ENCODE measurements at places on chromosomes 6 and 20.
A peak's percentile ranks its signal among the peaks of the same experiment; 100 is the strongest.

DNA sequence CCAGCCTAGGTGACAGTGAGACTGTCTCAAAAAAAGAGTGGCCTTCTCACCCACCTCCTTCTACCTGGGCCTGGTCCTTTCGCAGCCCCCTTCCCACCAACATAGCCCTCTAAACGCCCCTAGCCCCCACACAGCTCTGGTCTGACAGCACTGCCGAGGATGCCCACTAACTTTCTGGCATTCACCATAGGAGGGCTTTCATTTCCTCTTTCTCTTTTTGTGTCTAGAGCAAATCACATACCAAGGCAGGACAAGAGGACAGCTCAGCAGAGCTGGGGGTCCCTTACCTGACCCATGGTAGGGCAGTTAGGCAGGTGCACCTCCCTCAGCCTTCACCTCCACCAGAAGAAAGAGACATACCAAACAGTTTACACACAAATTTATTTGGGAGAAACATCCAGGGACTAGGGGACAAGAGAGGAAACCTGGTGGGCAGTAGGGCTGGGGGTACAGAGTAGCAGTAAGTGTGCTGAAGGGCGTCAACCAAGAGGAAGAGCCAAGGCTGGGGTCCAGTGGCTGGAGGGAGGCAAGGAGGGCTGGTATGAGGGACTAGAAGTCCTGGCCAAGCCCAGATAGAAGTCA, 4.5 kb downstream of the LY6G5C start:
- DNase-seq: no peak

- DNase-seq: no peak
These were observed 643.8 kb downstream of the DHX35 start for GRCh38 chr20:39605908-39606307.

- no peak for DNase-seq
These were observed 171.6 kb downstream of the ARID1B start for GRCh38 chr6:156948807-156949206.

GRCh38 chr20:46835418-46835817, 59.2 kb upstream of the EYA2 start:
- DNase-seq: no peak

DNA sequence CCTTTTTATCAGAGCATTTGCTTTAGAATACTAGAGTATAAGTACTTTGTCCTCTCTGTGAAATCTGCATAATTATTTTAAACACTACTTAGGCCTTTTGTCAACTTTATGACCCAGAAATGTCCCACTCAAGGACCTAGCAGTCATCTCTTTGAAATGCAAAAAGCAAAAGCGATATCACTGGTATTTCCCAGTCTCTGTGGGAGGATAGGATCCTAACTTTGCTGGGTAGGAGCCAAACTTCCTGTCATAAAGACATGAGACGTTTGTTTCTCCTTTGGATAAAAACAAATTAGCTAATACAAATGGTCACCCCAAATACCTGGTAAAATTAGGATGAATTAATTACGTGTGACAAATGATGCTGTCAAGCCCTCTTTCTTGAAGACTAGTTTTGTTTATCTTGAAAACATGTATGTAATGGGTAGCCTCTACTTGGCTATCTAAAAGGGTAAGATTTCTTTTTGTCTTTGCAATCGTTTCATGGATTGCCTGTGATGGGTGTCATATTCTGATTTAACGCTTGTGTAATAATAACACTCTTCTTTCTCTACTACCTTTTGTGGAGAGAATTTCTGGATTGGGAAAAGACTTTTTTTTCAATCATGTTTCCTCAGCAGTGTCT, 36.2 kb downstream of the DCDC2 start:
- no peak for DNase-seq

GRCh38 chr6:99146711-99147110, 199.0 kb upstream of the FBXL4 start:
- DNase-seq: no peak

DNA sequence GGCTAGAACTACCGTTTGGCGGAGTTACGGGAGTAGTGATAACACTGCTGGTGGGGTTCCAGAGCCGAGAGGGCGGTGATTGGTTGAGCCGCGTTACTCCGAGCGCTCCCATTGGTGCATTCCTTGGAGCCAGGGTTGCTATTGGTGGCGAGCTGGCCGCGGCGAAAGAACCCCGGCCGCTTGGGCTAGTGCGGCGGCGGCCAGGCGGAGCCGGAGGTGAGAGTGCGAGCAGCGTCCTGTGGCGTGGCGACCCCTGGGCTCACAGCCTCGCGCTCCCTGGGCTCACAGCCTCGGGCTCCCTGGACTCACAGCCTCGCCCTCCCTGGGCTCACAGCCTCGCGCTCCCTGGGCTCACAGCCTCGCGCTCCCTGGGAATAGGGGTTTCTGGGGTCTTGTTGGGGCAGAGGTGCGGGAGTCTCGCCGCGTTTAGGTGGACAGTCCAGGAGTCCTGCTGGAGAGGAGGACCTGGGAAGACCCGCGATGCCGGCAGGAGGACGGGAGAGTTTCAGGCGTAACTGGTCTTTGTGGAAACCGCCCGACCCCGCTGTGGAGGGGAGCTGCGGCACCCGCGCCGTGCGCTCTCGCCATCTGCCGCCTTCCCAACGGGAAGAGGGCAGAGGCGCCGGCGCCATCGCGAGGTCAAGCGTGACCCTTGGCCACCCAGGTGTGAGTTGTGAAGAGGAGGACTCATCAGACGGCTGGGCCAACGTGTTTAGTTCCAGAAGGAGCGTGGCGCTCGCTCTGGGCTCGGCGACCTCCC, 12.2 kb downstream of the PRDM13 start:
- DNase-seq: no peak

GRCh38 chr6:17224056-17224455, 57.1 kb upstream of the RBM24 start:
- DNase-seq: no peak

DNA sequence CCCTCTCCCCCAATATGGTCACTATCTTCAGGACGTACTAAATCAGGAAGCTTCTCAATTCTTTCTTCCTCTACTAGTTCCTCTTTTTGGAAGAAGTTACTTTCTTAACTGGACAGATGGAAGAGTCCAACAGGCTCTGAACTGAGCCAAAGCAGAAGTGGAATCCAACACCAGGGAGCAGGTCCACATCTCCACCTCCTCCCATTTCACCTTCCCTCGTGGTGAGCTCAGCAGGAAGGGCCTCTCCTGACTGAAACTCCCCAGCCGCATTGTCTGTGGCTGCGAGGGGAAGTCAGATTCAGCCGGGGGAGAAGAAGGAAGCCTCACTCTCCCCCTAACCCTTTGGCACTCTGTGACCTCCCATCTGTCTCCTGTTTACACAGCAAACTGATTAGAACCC, 63.8 kb upstream of the UST start:
- peak; percentile 42 for DNase-seq

GRCh38 chr20:31992086-31992485, 18.2 kb upstream of the CCM2L start:
- no peak for DNase-seq

DNA sequence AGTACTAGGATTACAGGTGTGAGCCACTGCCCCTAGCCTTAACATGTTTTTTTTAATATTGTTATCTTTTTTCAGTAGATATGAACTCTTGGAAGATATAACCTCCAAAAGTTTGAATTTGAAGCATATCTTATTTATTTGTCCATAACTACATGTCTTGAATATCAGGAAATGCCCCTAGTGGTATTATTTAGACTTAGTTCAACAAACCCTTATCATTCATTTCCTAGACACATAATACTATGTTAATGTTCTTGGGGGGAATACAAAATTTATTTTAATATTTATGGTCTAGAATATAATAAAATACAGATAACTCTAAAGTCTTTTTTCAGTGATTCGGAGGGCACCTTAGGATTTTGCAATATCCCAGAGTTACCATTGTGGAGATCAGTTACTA, 160.7 kb downstream of the HACE1 start:
- DNase-seq: no peak

DNA sequence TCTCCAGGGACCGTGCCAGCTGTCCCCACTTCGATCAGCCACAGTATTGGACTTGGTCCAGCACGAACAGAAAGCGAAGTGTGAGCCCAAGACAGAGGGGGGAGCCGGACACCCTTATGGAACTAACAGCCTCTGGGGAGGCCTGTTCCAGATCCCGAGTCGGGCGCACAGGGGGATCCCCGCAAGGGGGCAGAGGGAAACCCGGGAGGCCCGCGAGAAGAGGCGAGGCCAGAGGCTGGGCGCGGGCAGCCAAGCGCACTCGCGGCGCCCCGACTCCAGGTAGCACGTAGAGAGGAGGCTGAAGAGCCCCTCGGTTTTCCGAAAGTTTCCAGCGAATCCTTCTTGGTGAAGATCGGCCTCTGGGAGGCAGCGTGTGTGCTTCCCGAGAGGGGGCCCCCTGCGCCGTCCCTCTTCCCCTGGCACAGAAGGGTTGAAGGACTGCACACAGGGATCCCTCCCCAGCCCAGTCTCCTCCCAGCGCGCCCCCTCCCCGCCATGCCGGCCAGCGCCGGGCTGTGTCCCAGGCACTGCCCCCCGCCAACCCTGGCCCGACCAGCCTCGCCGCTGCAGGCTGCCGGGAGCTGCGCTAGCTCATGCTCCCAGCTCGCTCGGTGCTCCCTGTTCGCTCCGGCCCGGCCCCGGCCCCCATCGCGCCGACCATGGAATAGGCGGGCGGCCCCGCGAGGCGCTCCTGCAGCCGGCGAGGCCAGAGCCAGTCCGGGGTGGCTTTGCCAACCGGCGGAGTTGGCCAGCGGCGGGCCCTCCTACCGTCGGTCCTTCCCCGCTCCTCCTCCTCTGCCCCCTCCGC, 577 bp upstream of the SLC24A3 start:
- DNase-seq: no peak

- DNase-seq: no peak
These were observed 12.1 kb downstream of the LGSN start for GRCh38 chr6:63307581-63308246.

- no peak for DNase-seq
These were observed 5.5 kb upstream of the HLA-E start for GRCh38 chr6:30483677-30484279.

DNA sequence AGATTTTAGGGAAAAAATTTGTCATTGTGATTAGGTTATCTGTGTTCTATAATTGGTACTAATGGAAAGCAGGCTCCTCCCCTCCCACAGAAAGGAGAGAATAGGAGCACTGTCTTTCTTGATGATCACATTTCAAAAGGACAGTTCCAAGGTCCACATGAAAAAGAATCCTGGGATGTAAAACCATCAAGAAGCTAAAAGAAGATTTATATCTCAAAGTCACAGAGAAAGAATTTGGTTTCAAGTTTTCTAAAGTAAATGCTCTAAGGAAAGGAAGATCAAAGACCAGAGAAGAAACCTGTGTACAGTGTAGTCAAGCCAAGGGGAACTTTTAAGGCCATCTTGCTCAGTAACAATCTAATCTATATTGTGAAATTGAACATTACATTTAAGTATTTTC, 652.7 kb upstream of the HS3ST5 start:
- no peak for DNase-seq

DNA sequence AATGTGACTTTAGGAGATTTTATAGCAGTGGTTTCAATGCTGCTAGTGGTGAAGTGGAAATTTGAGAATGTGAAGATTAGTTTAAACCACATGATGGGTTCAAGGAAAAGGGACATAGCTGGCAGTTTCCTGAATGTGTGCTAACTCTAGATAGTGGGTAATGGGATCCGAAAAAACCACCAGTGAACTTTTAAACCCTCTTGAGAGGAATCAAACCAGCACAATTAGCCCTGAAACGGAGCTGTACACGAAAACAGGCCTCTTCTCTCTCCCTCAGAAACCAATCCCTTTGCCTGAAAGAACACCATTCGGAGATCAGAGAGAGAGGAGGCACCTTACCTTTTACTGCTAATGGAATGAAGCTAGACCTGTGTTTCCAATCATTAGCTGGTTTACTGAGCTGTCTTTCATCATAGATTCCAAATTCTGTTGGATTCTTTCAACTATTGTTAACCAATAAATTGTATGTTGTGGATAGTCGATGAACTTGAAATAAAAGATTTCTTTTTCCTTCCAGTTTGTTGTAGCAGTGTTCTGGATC, 103.9 kb downstream of the AIG1 start:
- DNase-seq: no peak

GRCh38 chr20:51659491-51660050, 108.6 kb downstream of the ATP9A start:
- DNase-seq: no peak

GRCh38 chr6:107032051-107032450, 4.1 kb downstream of the MTRES1 start:
- no peak for DNase-seq

DNA sequence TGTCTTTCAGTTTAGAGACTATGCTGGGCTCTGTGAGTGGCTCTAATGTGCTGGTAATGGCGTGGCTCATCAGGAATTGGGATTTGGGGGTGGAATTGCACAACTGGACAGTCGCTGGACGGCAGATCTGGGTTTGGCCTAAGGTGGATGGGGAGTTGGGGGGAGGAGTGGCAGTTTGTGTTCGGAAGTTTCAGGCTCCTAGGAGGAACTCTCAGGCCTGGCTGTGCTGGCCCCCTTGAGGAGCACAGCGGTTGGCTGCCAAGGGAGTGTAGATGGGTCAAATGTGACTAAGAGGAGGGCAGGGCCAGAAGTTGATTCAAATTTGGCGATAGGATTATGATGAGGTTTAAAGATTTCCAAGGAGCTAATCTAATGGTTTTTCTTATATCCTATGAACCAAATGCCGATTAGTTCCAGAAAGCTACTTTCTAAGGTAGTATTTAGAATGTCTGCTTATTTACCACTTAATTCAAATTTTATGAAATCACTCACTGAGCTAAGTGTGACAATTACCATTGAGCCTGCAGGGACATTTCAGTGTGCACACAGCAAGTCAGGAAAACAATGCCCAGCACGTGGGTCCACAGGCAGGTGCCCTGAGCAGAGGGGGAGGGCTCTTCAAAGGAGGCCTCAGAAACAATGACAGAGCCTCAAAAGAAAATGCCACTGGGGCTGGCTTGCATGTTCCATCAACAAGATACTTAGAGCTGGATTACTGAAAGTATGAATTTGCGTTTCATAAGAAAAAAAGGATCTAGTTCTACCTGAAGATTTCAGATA, 111.0 kb downstream of the GJA10 start:
- DNase-seq: no peak

- DNase-seq: no peak
These were observed 1.3 kb downstream of the PIGU start for GRCh38 chr20:34675561-34675960.
